Effector CD8-positive, alpha-beta T cell (primary cell): ENCODE measurements at places on chromosomes 5 and 9.

DNA sequence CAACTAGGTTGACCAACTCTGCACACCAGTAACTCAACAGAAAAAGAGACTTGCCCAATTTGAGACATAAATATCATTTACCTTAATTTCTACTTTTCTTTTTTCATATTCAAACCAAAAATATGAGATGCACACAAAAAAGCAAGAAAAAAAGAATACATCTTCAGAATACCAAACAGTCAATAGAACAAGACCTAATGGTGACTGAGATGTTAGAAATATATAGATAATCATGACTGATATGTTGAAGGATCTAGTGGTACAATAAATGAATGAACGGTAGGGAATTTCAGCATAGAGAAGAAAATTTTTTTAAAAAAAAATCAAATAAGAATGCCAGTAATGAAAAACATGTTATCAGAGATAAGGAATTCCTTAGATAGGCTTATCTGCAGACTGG, 29.1 kb upstream of the ATG10 start:
- no peak for DNase-seq

- DNase-seq: no peak
These were observed 99.2 kb downstream of the UHRF2 start for GRCh38 chr9:6512085-6512657.

GRCh38 chr5:113488645-113489184, 462 bp upstream of the MCC start:
- DNase-seq: no peak

GRCh38 chr5:81359108-81359507, 34.8 kb downstream of the ACOT12 start:
- DNase-seq: no peak
